CD4-positive, CD25-positive, alpha-beta regulatory T cell (primary cell): ENCODE measurements at places on chromosomes 13 and 19. TPM values are rescaled to one million over a fixed set of nuclear protein-coding genes. Genes with fewer than 3 reads are reported as not detected.

The ADM5 gene
- polyA plus RNA-seq = not detected

The MAST1 gene
- 1.8 TPM for polyA plus RNA-seq

The KLK12 gene
- not detected for polyA plus RNA-seq

The FFAR1 gene
- not detected for polyA plus RNA-seq

The LILRA6 gene
- polyA plus RNA-seq = 0.13 TPM

The ICAM5 gene
- polyA plus RNA-seq = not detected

The ZNF625 gene
- 1.9 TPM for polyA plus RNA-seq

The PVR gene
- not detected for polyA plus RNA-seq

The SLC27A5 gene
- 26.7 TPM for polyA plus RNA-seq

The HIPK4 gene
- polyA plus RNA-seq = not detected

The RABAC1 gene
- polyA plus RNA-seq = 222 TPM

The NLRP5 gene
- polyA plus RNA-seq = not detected

The IZUMO1 gene
- not detected for polyA plus RNA-seq

The RPS28 gene
- 3,102 TPM for polyA plus RNA-seq

The SBNO2 gene
- polyA plus RNA-seq = 2.7 TPM

The C19orf85 gene
- not detected for polyA plus RNA-seq

The RHPN2 gene
- polyA plus RNA-seq = 0.76 TPM

The ZNF175 gene
- polyA plus RNA-seq = 3.8 TPM

The GRIN3B gene
- not detected for polyA plus RNA-seq

The SHISA7 gene
- not detected for polyA plus RNA-seq

The CD209 gene
- polyA plus RNA-seq = not detected

The NKPD1 gene
- 0.21 TPM for polyA plus RNA-seq

The ATP11A gene
- polyA plus RNA-seq = 6.6 TPM

The PTPRS gene
- not detected for polyA plus RNA-seq

The NLRP7 gene
- not detected for polyA plus RNA-seq

The SULT2A1 gene
- polyA plus RNA-seq = not detected

The CAMSAP3 gene
- not detected for polyA plus RNA-seq

The ADGRE3 gene
- not detected for polyA plus RNA-seq

The DMKN gene
- 0.74 TPM for polyA plus RNA-seq

The KIR2DL4 gene
- polyA plus RNA-seq = not detected

The SIGLEC11 gene
- polyA plus RNA-seq = not detected

The UNC13A gene
- polyA plus RNA-seq = not detected

The GAS6 gene
- not detected for polyA plus RNA-seq

The CLDN10 gene
- not detected for polyA plus RNA-seq

The INAFM1 gene
- polyA plus RNA-seq = 2.6 TPM

The SELENOV gene
- not detected for polyA plus RNA-seq

The FFAR2 gene
- not detected for polyA plus RNA-seq

The C13orf46 gene
- polyA plus RNA-seq = 0.55 TPM

The MYCBP2 gene
- polyA plus RNA-seq = 27.8 TPM

The CEACAM1 gene
- 4.0 TPM for polyA plus RNA-seq

The SLC25A41 gene
- polyA plus RNA-seq = 0.24 TPM

The WDR88 gene
- 0.09 TPM for polyA plus RNA-seq

The DPF1 gene
- polyA plus RNA-seq = not detected

The CALR3 gene
- not detected for polyA plus RNA-seq

The CDC42EP5 gene
- not detected for polyA plus RNA-seq

The SMIM17 gene
- polyA plus RNA-seq = not detected

The IRGC gene
- polyA plus RNA-seq = not detected

The TMEM238 gene
- 1.1 TPM for polyA plus RNA-seq

The KANK3 gene
- polyA plus RNA-seq = 0.96 TPM

The SULT2B1 gene
- not detected for polyA plus RNA-seq

The CYP2F1 gene
- polyA plus RNA-seq = not detected

The TMEM221 gene
- not detected for polyA plus RNA-seq

The GNA15 gene
- 6.8 TPM for polyA plus RNA-seq

The TMEM150B gene
- polyA plus RNA-seq = not detected

The FBXL12 gene
- polyA plus RNA-seq = 9.7 TPM

The LILRA1 gene
- not detected for polyA plus RNA-seq

The BABAM1 gene
- polyA plus RNA-seq = 111 TPM

The BAX gene
- polyA plus RNA-seq = 59.7 TPM
